ENCODE measurements at places on chromosomes 11 and 22.

- DNase-seq, result no peak
These were observed 9.6 kb downstream of the KRTAP5-5 start for GRCh38 chr11:1639102-1639620.

- DNase-seq, result peak; percentile 8
These were observed 2.8 kb upstream of the OR51M1 start for GRCh38 chr11:5380740-5381342.

GRCh38 chr11:87006035-87006434, 31.7 kb upstream of the TMEM135 start:
- DNase-seq, result no peak

DNA sequence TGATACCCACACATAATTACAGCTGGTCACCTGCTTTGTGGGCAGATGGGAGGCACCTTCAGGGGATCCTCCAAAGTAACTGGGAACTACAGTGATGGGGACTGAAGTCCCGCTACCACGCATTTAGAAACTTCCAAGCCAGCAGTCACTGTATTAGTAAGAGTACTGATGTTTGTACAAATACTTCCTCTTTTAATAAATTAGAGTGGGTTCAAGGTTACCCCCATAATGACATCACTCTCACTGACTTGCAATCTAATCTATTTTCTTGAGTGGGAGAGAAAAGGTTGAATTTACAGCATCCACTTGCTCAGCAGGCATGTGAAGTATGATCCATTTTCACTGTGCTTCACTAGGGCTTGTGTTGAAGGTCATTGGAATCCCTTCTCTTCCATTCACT, 72.1 kb upstream of the TIMP3 start:
- no peak for DNase-seq

GRCh38 chr11:12771875-12772274, 97.7 kb downstream of the TEAD1 start:
- DNase-seq, result no peak

GRCh38 chr11:118621071-118621783, 13.8 kb downstream of the PHLDB1 start:
- peak; percentile 93 for DNase-seq

DNA sequence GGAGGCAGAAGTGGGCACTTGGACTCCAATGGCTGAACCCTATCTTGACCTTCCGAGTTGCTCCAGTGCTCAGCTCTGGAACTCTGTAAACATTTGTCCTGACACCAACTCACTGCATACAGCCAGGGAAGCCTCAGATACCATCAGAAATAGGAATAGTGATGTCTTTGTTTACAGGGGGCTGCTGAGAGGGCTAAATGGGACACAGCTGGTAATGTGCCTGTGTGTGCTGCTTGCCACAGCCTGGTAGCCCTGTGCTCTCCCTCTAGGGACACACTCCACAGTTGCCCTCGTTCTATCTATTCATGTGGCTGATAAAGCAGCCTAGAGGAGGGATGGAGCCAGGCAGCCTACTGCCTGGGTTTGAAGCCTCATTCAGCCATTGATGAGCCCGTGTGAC, 559.8 kb downstream of the MIAT start:
- DNase-seq, result no peak

DNA sequence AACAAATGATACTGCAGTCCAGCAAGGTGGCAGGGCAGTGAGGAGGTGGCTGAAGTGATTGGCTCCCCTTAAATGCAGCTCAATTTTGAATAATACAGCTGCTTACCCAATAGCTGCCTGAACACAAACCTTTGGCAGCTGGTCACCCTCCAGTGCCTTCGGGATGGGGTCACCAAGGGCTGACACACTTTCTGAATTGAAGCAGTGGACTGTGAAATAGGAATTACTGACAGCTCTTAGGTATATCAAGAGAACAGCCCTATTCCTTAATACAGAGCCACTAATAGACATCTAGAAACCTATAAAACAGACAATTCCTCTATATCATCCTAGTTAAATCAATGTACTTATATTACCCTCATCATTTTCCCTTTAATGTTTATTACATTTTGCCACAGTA, 474.2 kb upstream of the KIRREL3 start:
- no peak for DNase-seq

DNA sequence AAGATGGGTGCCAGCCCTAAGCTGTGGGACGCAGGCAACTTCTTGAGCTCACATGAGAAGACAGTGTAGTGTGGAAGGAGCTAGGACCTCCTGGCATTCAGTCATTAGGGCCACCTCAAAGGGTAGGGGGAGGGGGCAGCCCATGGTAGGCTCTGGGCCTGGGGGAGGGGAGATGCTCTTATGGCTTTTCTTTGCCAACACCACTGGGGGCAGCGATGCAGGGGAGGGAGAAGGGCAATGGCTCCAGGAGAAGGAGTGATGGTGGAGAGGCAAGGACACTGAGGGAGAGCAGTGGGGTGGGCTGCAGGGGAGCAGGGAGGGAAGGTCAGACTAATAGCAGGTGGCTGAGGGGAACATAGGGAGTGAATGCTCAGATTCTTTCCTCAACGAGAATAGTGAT, 63.3 kb upstream of the SUSD2 start:
- DNase-seq, result no peak

- peak; percentile 88 for DNase-seq
These were observed 87.1 kb upstream of the YWHAH start for GRCh38 chr22:31857247-31857646.

GRCh38 chr22:30306627-30307011, 17.3 kb upstream of the CASTOR1 start:
- DNase-seq, result no peak

DNA sequence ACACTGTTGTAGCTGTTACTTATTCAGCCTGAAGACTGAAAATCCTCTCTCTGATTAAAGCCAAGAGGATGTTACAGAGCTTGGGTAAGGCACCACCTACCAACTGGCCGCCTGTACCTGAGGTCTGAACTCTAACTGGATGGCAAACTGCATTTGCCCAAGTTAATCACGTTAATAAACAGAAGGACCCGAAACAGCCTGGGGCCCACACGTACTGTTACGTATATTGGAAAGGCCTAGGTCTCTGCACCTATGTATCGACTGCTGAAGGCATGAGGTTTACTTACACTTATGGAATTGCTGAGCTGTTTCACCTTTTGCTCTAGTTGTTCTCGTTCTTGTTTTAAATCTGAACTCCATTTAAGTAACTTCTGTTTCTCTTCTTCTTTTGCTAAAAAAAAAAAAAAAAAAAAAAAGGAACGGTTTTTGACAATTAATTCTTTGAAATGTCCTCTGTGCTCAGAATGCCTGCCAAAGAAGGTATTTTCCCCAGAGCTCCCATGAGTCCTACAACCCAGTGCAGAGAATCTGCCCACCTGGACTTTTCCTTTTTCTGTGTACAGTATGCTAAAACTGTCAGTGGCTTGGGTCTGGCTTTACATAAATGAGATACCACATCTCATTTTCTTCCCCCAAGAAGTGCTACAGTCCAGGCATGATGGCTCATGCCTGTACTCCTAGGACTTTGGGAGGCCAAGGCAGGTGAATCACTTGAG, 13.1 kb downstream of the LARGE2 start:
- DNase-seq, result no peak

DNA sequence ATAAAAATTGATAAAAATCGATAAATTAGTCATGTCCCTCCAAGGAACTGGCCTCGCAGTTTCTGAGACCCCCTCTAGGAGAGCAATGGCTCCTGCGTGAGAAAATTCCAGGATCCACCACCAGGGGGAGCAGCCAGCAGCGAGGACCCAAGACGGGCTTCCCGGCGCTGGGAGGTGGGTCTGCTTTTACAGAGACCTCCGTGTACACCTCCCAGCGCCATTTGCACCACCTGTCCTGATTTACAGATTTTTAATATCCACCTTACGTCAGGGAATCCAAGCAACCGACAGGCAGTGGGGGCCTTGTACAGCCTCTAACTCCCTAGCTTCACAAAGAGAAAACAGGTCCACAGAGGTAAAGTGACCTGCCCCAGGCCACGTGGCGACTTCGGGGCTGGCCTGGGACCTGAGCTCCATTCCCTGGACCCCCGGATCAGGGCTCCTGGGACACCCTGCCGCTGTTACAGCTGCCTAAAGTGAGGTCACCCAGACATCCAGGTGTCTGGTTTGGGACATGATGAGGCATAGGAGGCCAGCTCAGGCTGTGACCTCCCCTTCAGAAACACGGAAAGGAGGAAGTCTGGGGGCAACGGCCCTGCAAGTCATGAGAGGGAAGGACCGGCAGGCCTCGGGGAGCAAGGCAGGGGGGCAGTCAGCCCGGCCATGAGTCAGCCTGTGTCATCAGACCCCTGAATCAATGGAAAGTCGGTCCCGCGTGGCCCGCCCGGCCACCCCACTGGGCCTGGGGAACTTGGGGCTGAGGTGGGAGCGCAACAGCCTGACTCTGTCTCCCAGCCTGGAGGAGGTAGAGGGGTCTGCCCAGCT, 3.5 kb downstream of the OSM start:
- DNase-seq, result peak; percentile 5

DNA sequence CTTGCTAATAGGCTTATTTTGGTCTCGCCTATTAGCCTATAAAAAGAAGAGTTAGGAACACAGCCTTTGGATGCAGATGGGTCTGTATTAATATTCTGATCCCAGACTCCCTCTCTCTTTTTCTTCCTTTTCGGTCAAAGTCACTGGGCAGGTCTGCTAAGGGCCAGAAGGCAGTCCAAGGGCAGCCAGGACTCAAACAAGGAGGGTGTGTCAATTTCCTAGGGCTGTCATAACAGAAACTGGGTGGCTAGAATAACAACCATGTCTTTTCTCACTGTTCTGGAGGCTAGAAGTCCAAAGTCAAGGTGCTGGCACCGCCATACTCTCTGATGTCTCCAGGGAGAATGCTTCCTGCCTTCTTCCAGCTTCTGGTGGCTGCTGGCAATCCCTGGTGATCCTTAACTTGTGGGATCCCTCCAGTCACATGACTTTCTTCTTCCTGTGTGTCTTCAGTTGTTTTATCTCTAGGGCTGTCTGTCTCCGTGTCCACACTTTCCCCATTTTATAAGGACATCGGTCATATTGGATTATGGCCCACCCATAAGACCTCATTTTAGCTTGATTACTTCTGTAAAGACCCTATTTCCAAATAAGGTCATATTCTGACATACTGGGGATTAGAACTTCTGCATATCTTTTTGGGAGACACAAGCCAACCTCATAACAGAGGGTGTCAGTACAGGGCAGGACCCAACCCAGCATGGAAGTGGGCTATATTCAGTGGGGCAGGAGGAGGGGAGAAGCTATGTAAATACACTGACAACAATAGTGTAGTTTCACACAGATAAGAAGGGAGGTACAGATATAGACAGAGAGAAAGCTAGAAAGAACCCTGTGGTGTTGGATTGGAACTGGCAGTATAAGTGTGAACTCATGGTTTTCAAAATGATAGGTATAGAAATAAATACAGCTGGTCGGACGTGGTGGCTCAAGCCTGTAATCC, 5.9 kb upstream of the CSF2RB start:
- no peak for DNase-seq

DNA sequence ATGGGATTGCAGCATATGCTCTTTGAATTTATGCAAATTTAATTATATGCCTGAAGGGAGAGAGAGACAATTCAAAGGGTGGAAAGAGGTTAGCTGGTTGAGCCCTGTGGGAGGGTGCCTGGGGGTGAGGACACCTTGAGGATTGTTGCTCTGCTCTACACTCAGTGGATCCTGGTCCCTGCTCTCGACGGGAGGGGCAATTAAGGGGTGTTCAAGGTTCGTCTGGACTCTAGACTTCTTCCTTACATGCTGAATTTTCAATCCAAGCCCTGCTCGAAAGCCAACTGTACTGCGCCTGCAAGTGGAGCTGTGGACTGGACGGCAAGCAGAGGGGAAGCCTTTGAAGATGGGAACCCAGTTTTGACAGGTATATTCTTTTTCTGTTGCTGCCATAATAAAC, 15.5 kb upstream of the OR5M11 start:
- no peak for DNase-seq

- DNase-seq, result no peak
These were observed 15.6 kb upstream of the LYVE1 start for GRCh38 chr11:10584071-10584501.

- DNase-seq, result no peak
These were observed 829.3 kb downstream of the TBC1D22A start for GRCh38 chr22:47591709-47592108.

GRCh38 chr22:22714600-22715335, 70.4 kb downstream of the GGTLC2 start:
- no peak for DNase-seq

DNA sequence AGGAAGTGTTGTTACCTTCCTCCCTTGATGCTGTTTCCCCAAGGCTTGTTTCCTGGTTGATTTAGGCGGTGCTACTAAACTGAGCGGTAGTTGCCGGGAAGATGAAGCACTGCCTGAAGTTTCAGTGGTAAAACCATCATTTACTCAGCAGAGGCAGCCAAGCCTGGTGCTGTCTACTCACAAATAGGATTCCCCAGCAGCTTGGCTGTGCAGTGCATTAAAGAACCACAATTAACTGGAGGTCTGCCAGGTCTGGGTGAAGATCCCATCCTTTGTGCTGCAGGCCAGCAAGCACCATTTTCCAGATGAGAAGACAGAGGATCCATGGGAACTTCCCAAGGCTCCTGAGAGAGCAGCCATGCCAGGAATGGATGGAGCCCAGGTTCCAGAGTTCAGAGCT, 231.9 kb upstream of the E2F8 start:
- no peak for DNase-seq

GRCh38 chr11:88327061-88327460, 10.5 kb downstream of the CTSC start:
- no peak for DNase-seq

GRCh38 chr11:75810637-75811390, 4.2 kb upstream of the UVRAG start:
- DNase-seq, result no peak

DNA sequence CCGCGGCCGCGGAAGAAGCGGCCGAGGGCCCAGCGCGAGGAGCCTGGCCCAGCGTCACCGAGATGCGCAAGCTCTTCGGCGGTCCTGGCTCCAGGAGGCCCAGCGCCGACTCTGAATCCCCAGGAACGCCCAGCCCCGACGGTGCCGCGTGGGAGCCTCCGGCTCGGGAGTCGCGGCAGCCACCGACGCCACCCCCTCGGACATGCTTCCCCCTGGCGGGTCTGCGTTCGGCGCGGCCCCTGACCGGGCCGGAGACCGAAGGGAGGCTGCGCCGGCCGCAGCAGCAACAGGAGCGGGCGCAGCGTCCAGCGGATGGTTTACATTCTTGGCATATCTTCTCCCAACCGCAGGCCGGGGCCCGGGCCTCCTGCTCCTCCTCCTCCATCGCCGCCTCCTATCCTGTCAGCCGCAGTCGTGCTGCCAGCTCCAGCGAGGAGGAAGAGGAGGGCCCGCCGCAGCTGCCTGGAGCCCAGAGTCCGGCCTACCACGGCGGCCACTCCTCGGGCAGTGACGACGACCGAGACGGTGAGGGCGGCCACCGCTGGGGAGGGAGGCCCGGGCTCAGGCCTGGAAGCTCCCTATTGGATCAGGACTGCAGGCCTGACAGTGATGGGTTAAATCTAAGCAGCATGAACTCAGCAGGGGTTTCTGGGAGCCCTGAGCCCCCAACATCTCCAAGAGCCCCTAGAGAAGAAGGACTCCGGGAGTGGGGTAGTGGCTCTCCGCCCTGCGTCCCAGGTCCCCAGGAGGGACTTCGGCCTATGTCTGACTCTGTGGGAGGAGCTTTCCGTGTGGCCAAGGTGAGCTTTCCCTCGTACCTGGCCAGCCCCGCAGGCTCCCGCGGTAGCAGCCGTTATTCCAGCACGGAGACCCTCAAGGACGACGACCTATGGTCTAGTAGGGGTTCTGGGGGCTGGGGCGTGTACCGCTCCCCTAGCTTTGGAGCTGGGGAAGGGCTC, 1.2 kb downstream of the ARHGEF17 start:
- DNase-seq, result peak; percentile 68

All from NCI-H510A treated with DMSO at 0.1 percent for 48 hours (cell line).